ENCODE measurements at places on chromosomes 13 and 19.

GRCh38 chr19:11587302-11587974, 9.8 kb upstream of the ZNF627 start:
- peak; percentile 84 for DNase-seq

DNA sequence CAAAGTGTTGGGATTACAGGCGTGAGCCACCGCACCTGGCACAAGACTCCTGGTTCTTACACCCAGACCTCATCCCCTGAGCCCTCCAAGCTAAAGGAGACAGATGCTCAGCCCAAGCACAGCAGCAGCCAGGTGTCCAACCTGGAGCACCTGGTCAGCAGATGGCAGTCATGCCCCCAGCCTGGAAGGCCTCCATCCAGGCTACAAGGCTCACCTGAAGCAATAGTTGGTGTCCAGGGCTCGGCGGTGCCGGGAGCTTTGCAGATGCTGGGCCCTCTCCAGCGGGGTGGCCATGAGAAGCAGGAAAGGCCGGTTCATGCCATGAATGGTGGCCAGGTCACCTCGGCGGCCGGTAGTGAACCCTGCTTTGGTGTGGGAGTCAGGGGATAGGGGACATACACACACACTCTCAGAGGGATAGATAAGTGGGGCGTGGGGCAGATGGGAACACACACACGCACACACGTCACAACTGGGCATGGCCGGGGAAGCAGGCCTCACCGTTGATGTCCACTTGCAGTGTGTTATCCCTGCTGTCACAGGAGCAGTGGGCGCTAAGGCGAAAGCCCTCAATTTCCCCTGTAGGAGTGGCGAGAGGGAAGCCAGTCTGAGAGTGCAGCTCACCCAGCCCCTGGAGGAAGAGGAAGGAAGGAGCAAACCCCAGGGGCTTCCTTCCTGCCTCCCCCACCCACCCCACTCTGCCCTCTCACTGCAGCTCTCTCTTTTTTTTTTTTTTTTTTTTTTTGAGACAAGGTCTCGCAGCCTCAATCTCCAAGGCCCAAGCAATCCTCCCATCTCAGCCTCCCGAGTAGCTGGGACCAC, 11.8 kb downstream of the TGFB1 start:
- peak; percentile 49 for DNase-seq

DNA sequence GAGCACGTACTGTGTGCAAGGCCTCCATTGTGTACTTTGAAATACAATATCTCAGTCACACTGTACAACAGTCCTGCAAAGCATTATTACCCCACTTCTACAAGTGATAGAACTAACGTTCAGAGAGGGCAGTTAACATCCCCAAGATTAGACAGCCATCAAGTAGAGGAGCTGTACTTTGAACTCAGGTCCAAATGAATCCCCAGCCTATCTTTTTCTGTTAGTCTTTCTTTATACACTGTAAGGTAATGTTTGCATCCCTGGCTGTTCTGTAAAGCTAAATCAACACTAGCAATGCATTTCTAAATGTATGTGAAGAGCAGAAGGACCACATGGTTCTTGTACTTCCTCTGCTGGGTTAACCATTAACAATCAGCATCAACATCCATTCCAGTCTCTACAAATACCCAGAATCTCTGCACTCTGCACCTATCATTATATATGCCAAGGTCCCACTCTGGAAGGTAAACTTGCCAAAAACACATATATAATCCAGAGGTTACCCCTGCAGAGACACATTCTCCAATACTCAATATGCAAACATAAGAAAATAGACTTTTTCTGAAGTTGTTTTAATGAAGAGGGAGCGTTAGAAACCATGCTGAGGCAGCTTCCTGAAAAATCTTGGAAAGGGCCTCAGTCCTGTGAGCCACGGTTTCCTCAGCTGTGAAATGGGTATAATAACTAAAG, 182.3 kb downstream of the MZT1 start:
- DNase-seq, result no peak

- DNase-seq, result no peak
These were observed 12.2 kb downstream of the WIZ start for GRCh38 chr19:15437355-15438123.

DNA sequence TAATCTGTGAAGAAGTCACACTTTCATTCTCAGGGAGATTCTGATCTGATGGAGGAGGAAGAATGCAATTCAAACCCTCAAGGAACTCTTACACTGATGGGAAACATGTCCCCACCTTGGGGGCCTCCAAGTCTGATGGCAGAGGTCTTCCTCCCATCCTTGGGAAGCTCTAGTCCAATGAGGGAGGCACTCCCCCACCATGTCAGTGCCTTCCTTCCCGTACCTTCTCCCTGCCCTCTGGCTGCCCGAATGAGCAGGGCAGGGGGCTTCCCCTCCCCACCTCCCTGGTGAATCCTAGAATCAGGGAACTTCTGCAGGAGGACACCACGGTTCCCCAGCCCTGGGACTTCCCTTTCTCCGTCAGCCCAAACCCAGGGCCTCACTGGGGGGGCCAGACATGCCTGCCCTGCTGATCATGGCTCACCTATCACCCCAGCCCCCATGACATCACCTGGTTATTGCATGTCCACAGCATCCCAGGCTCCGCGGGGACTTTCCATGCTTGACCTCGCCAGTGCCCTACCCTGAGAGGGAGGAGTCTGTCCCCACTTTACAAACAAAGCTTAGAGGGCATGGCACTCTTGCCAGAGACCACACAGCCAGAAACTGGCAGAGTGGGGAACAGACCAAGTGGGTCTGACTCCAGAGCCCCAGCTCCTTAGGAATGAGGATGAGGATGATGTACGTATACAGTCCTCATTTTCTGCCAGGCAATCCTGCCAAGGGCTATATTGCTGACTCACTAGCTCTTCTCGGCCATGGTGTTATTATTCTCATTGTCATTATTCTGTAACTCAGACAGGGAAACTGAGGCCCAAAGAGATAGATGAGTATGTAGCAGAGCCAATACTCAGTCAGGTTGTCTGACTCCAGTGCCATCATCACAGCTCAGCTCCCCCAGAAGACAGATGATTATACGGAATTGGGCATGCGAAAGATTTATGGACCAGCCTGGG, 9.6 kb upstream of the BCL3 start:
- DNase-seq, result peak; percentile 10

DNA sequence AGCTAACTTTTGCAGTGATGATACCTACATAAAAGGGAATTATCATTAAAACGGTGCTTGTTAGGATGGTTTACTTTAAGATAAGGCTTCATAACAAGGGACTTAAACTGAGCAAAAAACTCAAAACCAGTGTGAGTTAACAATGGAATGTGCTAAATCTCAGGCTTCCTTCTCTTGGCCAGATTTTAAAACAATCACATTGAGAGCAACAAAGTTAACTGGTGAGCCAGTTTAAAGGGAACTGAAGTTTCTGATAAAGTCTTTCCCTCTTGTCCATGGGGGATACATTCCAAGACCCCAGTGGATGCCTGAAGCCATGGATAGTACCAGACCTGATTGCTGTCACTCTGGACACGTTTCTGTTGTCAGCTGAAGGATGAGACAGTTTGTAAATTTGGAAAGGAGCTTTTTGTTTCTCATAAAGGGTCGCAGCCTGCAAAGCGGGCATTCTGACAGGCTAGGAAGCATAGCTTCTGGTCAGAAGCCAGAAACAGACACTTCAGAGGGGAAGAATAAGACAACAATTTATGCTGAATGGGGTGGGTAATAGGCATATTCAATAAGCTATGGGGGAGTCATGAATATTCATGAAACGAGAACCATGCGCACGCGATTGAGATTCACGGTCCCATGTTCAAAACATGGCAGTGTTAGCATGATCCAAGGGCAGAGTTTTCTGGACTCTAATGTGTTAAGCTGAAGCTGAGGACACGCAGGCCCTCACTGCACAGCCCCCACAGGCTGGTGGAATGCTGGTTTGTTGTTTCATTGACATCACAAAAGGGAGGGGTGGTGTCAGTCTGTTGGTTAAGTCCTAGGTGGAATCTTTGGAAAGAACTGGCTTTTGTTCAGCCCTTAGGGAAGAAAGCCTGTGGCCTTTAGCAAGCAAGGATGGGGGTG, 150.6 kb upstream of the RNF113B start:
- DNase-seq, result no peak

DNA sequence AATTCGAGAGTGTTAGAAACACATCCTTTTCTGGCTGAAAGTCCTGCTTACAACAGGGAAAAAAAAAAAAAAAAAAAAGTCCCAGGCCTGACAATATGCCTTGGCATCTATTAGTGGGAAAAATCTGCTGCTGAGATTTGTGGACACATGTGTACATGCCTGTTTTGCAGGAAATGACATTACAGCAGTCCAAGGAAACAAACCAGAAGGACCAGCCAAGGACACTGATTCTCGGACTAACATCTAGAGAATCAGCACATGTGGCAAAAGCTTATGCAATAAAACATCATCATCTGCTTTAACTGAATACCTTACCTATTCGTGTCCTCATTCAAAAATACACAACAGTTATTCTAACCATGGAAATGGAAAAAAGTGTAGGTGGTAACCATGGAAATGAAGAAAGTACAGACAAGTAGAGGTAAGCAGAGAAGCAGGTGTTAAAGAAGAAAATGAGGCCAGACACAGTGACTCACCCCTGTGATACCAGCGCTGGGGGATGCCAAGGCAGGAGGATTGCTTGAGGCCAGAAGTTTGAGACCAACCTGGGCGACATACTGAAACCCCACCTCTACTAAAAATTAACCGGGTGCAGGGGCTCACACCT, 9.4 kb upstream of the DPY19L3 start:
- no peak for DNase-seq

DNA sequence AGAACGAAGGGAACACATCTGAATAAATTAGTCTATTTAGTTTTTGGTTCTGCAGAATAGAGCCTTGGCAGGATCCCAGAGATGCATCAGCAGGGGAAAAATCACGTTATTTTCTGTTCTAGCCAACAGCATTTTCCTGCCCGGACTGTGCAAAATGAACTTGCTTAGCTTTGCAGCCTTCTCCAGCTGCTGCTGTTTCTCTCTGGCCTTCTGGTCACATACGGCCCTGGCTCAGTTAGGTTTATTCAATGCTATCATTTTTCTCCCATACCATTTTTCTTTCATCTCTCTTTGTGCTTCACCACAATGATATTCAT, 110.4 kb upstream of the KL start:
- DNase-seq, result no peak

GRCh38 chr13:20812890-20813289, 39.1 kb upstream of the EEF1AKMT1 start:
- no peak for DNase-seq

DNA sequence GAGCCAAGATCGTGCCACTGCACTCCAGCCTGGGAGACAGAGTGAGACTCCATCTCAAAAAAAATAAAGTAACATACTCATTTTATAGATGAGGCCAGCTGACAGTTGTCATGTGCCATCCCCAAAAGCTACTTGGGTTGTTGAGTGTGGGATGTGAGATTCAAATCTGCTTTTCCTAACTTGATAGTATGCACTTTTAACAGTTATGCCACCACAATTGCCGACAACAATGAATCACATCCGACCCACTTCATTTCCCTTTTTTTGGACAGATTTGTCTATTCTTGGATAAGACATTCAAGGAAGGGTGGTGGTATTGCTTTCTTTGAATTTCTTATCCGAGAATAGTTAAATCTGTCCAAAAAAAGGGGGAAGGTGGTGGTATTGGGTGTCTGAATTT, 16.3 kb upstream of the DNMT1 start:
- no peak for DNase-seq

GRCh38 chr13:44171861-44172260, 201.8 kb upstream of the SERP2 start:
- no peak for DNase-seq

DNA sequence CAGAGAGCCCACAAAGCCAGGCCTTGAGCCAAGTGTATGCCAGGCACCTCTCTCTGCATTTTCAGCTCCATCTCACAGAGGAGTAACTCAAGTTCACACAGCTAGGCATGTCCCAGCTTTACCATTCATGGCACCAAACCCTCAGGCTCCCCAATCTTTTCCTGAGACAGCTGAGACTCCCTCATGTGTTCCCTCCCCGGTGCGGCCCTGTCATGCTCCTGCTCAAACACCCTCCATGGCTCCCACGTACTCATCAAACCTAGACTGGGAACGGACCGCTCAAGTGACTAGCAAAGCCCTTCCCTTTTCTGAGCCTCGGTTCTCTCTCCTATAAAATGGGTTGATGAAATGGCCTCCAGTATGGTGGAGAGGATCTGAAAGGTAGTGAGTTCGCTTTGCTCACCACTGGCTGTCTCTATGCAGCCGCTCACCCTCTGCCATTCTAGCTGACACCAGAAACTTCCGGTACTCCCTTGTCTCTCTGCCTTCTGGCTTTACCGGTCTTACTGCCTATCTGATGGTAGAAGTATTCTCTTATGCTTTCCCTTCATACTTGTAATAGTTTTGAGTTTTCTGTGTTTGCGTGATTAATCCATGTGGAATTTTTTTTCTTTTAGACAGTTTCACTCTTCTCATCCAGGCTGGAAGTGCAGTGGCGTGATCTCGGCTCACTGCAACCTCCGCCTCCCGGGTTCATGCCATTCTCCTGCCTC, 7.8 kb upstream of the SLC44A2 start:
- no peak for DNase-seq

DNA sequence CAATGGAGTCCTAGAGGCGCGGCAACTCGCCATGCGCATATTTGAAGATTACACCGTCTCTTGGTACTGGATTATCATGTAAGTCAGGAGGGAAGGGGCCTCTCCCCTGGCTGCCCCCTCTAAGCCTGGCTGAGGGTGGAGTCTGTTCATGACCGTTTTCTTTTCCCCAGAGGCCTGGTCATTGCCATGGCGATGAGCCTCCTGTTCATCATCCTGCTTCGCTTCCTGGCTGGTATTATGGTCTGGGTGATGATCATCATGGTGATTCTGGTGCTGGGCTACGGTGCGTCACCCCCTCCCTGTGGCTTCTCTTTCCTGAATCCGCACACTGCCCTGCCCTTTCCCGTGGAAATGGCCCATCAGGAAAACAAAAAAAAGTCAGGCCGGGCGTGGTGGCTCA, 6.5 kb downstream of the SLC44A2 start:
- DNase-seq, result no peak

DNA sequence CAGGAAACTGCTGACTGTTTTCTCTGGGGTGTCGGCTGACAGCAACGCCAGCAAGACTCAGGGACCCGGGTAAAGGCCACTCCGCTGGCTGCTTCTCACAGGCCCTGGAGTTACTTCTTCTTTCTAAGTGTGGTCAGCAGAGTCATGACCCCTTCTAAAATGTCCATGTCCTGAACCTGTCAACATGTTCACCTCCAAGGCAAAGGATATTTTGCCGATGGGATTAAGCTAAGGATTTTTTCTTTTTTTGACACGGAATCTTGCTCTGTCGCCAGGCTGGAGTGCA, 7.9 kb downstream of the PEX11G start:
- DNase-seq, result no peak

- DNase-seq, result no peak
These were observed 22.0 kb upstream of the STOML3 start for GRCh38 chr13:39012608-39013007.

DNA sequence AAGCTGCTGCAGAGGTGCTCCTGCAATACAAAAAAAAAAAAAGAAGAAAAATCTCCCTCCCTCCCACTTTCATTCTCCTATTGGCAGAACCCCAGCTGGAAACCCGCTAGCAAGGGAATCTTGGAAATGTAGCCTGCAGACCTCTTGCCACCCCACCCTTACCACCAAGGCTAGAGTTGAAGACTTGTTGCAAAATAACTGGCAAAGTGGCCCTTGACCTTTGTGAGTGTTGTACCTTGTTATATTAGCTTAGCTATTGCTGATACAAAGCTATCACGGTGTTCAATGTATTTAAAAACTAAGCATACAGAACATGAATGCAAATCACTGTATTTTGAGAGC, 57.5 kb upstream of the KCTD4 start:
- no peak for DNase-seq

- no peak for DNase-seq
These were observed 194.3 kb downstream of the TEX29 start for GRCh38 chr13:111514610-111515306.
